CD4-positive, alpha-beta T cell treated with Interleukin-4 for 1 hour (primary cell): ENCODE measurements at places on chromosomes 1 and 21.

DNA sequence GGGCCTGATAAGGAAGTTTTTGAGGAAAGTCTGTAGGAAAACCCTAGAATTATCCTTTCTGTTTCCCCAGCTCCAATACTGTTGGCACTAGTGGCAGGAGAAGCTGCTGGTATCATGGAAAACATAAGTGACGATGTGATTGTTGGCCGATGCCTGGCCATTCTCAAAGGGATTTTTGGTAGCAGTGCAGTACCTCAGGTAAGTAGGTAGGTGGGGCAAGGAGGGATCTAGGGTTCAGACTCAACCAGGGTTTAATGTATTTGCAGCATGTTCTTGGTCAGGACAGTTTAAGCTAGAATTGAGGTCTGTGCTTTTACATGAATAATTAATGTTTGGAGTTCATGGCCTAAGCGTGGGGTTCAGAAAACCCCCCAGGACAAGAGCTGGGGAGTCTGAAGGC, 62.1 kb downstream of the KDM1A start:
- DNase-seq: no peak

DNA sequence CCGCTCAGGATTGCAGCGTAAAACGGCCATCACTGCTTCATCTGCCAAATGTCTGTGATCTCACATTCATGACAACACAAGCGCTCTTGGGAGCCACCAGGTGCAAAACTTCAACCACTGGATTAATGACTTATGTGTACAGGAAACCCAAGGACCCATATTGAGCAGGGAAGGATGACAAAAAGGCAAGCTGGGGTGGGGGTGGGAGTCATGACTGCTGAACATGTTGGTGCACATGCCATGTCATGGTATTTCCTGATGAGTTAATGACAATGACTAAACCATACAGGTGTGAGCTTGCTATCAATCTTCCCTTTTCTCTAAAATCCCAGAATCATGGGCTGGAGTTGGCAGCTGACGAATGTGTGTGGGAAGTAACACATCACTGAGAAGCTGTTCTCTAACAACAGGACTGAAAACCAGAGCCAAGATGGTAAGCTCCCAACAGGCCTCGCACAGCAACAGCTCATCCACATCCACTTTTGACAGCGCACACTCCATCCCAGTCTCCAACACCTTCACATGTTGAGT, 3.1 kb upstream of the SH2D5 start:
- no peak for DNase-seq

DNA sequence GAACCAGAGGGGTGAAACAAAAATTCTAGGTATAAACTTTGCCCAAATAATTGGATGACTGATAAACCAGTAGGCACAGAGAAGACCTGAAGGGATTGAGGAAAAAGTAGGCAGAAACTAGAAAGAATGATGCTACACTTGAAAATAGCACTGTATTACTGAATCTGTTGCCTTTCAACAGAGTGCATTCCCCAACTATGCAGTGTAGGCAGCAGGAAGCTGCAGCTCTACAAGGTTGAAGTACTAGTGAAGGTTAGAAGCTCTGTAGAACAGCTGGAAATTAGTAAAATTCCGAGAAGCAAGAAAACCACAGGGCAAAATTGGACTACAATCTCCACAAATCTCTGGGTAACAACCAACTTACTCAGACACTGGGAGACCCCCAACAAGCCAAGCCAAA, 27.4 kb downstream of the ZNF644 start:
- DNase-seq: no peak

GRCh38 chr1:27593678-27594563, 10.0 kb downstream of the AHDC1 start:
- no peak for DNase-seq

GRCh38 chr1:18178111-18178510, 70.5 kb downstream of the IGSF21 start:
- peak; percentile 3 for DNase-seq

DNA sequence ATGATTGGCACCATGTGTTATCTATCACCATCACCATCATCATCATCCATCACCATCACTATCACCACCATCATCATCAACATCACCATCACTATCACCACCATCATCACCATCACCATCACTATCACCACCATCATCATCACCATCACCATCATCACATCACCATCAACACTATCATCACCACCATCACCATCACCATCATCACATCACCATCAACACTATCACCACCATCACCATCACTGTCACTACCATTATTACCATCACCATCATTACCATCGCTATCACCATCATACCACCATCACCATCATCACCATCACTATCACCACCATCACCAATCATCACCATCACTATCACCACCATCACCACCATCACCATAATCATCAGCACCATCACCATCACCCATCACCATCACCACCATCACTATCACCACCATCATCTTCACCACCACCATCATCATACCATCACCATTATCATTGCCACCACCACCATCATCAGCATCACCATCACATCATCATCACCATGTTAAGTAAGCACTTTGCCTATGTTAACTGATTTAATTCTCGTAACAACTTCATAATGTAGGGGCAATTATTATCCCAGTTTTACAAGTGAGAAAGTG, 112.8 kb downstream of the LIPI start:
- no peak for DNase-seq

- DNase-seq: no peak
These were observed 29.4 kb upstream of the PRSS38 start for GRCh38 chr1:227785805-227786671.

- DNase-seq: no peak
These were observed 71.0 kb downstream of the UBR4 start for GRCh38 chr1:19138958-19139581.

DNA sequence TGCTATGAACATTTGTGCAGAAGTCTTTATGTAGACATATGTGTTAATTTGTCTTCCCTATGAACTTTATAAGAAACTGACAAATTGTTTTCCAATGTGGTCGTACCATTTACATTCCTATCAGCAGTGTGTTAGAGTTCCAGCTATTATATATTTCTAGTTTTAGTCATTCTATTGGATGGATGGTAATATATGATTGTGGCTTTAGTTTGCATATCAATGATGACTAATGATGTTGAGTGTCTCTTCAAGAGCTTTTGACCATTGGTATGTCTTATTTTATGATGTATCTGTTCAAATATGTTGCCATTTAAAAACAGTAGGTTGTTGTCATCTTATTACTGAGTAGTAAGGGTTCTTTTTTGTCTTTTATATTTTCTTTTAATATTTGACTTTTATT, 16.2 kb upstream of the ZNF326 start:
- DNase-seq: no peak

GRCh38 chr1:27710574-27710973, 15.2 kb upstream of the FAM76A start:
- no peak for DNase-seq

DNA sequence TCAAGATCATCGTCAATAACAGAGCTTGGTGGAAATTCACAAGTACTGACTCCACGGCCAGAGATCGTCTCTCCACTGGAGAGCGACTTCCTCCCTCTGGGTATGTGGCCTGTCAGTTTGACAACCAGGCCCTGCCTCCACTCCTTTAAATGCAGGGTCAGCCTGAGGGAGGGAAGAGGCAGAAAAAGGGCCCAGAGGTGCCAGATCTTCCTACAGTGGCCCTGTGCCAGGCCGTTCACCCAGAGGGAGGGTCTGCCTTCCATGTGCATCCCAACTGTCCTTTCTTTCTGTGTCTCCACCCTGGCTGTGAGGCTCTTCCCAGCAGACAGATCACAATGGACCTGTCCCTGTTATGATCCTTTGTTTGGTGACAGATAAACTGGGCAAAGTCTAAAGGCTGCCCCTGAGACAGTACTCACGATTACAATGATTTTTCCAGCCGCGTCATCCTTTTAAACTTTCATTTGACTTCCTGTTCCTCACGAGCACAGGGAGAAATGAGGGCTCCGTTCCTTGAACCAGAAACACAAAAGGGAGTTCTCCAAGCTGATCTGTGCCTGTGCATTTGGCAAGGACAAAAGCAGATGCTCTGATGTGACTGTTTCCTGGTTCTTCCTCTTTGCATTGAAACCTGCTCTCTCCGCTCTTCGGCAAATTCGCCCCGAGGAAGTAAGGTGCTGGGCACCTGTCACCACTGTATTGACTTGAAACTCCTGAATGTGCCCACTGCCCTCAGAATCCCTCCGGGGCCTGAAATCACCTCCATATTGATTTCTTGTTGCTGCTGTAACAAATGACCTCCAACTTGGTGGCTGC, 126.7 kb downstream of the PGBD5 start:
- DNase-seq: no peak

DNA sequence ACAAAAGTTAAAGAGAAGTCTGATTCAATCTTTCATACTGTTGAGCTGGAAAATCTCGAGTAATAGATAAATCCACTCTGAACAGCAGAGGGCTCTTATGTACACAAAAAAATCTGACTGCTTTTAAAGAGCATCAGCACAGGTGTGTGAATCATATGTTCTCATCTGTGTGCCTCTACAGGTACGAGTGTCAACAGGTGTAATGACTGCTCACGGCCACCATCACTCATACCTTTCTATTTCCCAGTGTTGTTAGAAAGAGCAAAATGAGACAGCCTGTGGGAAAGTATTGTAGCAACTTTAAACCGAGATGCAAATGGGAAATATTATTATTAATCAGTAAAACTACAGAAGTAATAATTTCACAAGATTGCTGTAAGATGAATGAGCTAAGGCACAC, 49.0 kb upstream of the SCAF4 start:
- DNase-seq: no peak

GRCh38 chr1:221097479-221098281, 218.4 kb downstream of the HLX start:
- DNase-seq: peak; percentile 58

GRCh38 chr1:112395256-112395820, 676 bp upstream of the CTTNBP2NL start:
- DNase-seq: no peak

DNA sequence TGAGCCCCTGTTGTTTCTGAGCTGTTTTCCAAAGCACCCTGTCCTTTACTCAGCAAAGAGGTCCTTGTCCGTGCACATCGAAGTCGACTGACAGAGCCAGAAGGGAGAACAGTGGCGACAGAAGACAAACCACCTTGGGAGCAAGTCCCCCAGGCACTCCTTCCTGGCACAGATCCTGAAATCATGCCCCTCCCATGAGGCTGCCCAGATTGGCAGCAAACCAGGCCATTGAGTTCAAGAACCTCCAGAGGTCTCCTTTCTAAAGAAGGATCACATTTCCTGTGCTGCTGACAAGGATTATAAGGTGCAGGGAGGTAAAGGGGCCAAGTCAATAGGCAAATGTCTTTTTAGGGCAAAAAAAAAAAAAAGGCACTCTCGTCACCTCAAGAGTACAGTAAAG, 84.7 kb upstream of the HIVEP3 start:
- no peak for DNase-seq

- DNase-seq: peak; percentile 5
These were observed 57.3 kb downstream of the PSMG1 start for GRCh38 chr21:39125752-39126485.

GRCh38 chr21:14239281-14239680, 23.3 kb downstream of the RBM11 start:
- DNase-seq: no peak

DNA sequence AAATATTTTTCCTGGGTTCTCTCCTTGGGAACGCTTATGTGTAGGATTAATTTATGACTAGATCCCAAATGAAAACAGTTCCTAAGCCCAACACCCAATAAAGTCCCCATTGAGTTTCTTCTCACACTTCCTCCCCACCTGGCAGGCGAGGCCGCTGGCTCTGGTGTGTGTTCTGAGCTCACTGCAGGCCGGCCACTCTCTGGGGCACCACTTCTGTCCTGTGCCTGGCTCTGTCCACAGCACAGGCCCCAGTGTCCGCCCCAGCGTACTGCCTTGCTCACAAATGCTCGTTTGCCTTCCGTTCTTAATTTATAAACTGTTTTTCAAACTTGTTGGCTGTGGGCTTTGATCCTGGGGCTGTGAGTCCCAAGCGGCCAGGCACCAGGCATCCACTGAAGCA, 90.6 kb downstream of the TLR5 start:
- no peak for DNase-seq

- DNase-seq: no peak
These were observed 406.7 kb downstream of the NTNG1 start for GRCh38 chr1:107547363-107548155.

GRCh38 chr1:15843826-15844572, 3.5 kb upstream of the SPEN start:
- no peak for DNase-seq

DNA sequence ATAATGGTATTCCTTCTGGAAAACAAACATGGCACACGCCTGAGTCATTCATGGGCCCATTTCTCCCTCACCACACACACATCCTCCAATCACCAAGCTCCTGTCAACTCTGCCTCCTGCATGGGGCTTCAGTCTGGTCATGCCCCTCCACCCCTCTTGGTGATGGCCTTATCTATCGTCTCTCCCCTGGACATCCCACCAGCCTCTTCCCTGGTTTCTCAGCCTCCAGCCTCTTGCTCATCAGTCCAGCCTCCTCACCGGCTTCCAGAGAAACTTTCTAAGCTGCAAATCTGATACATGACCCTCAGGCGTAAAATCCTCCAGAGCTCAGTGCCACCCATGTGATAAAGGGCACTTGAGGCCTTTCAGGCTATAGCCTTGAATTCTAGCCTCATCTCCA, 243.9 kb downstream of the FOXD2 start:
- no peak for DNase-seq

- no peak for DNase-seq
These were observed 38.5 kb upstream of the AK4 start for GRCh38 chr1:65109487-65109886.

DNA sequence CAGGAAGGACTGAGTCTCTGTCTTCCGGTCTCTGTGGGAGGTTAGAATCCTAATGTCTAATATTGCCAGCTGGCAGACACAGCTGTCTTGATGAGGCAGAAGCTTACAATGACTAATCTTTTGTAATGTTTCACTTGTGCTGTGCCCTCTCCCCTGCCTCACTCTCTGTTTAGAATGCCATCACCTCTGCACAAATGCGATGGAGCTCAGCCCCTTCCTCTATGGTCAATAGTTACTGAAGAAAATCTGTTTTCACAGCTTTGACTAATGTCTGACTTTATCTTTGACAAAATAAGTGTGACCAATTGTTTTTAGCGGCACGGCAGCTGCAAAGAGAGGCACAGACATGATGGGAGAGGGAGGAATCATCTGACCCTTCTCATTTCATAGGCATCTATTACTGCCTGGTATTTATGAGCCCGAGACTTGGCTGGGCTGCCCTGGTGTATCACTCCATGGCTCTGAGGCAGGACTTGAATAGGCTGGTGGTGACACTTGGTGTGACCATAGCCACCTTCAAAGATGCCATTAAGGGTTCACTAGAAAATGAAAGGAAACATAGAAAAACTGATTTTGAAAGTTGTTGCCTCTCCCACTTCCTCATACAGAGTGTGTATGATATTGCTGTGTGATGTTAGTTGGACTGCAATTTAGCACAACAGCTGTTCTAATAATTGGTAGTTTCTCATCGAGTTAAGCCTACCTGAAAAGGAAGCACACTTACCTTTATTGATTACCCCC, 163.2 kb upstream of the NBPF11 start:
- DNase-seq: no peak

DNA sequence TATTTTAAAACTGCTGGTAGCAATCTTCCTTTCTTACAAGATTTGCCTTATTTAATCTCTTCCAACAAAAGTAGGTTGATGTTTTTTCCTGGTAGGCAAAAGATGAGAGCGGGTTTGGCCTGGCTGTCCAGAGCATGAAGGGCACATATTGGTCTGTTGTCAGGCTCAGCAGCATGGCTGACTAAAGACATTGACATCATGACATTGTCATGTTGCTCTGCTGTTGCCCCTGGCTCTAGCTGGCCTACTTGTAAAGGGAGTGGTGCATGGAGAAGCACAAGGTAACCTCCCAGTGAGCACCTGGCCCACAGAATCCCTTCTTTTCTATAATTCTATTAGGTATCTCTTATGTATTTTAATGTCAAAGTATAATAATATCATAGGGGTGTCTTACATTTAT, 23.6 kb downstream of the GNPAT start:
- no peak for DNase-seq
